Left kidney (tissue), 8 donors: ENCODE measurements at places on chromosomes 6 and 20. TPM values are rescaled to one million over a fixed set of nuclear protein-coding genes. Genes with fewer than 3 reads are reported as not detected.

Gene GHRH
- polyA plus RNA-seq: not detected

Gene CST5
- polyA plus RNA-seq: 0.18 TPM

Gene RAB23
- 42.0 TPM for polyA plus RNA-seq

Gene SLC23A2
- 25.9 TPM for polyA plus RNA-seq

Gene PTGIS
- polyA plus RNA-seq: 33.0 TPM

Gene PTPRT
- polyA plus RNA-seq: 0.53 TPM

Gene TRPC4AP
- 70.6 TPM for polyA plus RNA-seq

Gene NMBR
- polyA plus RNA-seq: 0.25 TPM

Gene KCNK15
- 0.07 TPM for polyA plus RNA-seq

Gene SLC13A3
- 19.3 TPM for polyA plus RNA-seq

Gene COL12A1
- polyA plus RNA-seq: 79.2 TPM

Gene LHFPL5
- not detected for polyA plus RNA-seq

Gene SCRT2
- polyA plus RNA-seq: not detected

Gene SLC17A1
- polyA plus RNA-seq: 33.9 TPM

Gene CLPSL1
- polyA plus RNA-seq: 2.2 TPM

Gene PROCR
- polyA plus RNA-seq: 6.9 TPM

Gene TBXT
- not detected for polyA plus RNA-seq

Gene SLC18B1
- 36.0 TPM for polyA plus RNA-seq

Gene ARMH2
- not detected for polyA plus RNA-seq

Gene IL17A
- polyA plus RNA-seq: not detected

Gene ADAT2
- 30.7 TPM for polyA plus RNA-seq

Gene UBE2J1
- 59.3 TPM for polyA plus RNA-seq

Gene PLN
- polyA plus RNA-seq: 4.8 TPM

Gene HTR1B
- polyA plus RNA-seq: 0.38 TPM

Gene NKX2-4
- not detected for polyA plus RNA-seq

Gene CFB
- polyA plus RNA-seq: 10.7 TPM

Gene FERMT1
- 5.4 TPM for polyA plus RNA-seq

Gene KIF25
- 0.76 TPM for polyA plus RNA-seq

Gene GPSM3
- polyA plus RNA-seq: 10.2 TPM

Gene TPBG
- polyA plus RNA-seq: 29.1 TPM

Gene PCK1
- polyA plus RNA-seq: 17.2 TPM

Gene PEX7
- polyA plus RNA-seq: 12.0 TPM

Gene KCNS1
- 0.55 TPM for polyA plus RNA-seq

Gene ELOVL2
- 12.4 TPM for polyA plus RNA-seq

Gene RIN2
- polyA plus RNA-seq: 38.1 TPM

Gene TFAP2D
- not detected for polyA plus RNA-seq

Gene MUCL3
- polyA plus RNA-seq: 0.10 TPM

Gene C20orf144
- polyA plus RNA-seq: 0.33 TPM

Gene ANKRD66
- polyA plus RNA-seq: not detected

Gene TUBB2B
- 104 TPM for polyA plus RNA-seq

Gene MOCS1
- 11.0 TPM for polyA plus RNA-seq

Gene OR2B6
- polyA plus RNA-seq: not detected

Gene ETV7
- not detected for polyA plus RNA-seq

Gene TP53TG5
- polyA plus RNA-seq: 2.0 TPM

Gene C20orf202
- polyA plus RNA-seq: 0.43 TPM

Gene NNAT
- polyA plus RNA-seq: 90.1 TPM

Gene ZNF165
- polyA plus RNA-seq: 4.9 TPM

Gene SLC35D3
- not detected for polyA plus RNA-seq

Gene DEFB118
- polyA plus RNA-seq: not detected

Gene MPC1
- polyA plus RNA-seq: 77.9 TPM
